ENCODE measurements at places on chromosomes 6 and 20. TPM values are rescaled to one million over a fixed set of nuclear protein-coding genes. Genes with fewer than 3 reads are reported as not detected.

- DNase-seq: no peak
These were observed 4.9 kb downstream of the TRAF3IP2 start for GRCh38 chr6:111600588-111601445.

DNA sequence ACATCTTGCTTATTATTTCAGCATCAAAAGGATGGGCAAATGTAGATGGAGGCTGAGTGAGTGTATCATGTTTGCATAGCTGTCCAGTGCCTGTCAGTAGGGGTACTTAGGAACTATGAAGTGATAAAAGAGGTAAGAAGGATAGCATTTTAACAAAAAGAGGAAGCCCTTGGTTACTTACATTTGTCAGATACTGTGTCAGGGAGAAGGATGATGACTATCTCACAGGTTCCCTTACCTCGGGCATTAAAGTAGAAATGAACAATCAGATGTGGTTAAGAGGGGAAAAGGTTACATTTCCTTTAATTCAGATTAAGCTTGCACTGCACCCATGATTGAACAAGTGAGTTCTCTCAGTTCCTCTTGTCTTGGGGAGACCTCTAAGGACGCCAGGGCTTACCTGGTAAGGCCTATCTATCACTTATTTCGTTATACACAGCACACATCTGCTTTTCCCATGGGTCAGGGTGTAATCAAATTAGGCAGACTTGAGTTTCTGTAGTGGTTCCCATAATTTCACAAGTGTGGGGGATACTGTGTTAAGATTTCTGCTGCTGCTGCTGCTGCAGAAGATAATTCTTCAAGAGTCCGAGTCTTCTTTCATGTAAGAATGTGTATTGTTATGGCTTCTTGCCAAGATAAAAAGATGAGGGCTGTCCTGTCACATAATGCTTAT, 4.5 kb downstream of the FOXO3 start:
- no peak for DNase-seq

- DNase-seq: no peak
These were observed 145.8 kb downstream of the COL9A1 start for GRCh38 chr6:70157086-70157485.

POLR1C gene
- 43.6 TPM for polyA plus RNA-seq

NFS1 gene
- polyA plus RNA-seq: 29.2 TPM

- no peak for DNase-seq
These were observed 178.4 kb downstream of the MRPL14 start for GRCh38 chr6:43948527-43949485.

DNA sequence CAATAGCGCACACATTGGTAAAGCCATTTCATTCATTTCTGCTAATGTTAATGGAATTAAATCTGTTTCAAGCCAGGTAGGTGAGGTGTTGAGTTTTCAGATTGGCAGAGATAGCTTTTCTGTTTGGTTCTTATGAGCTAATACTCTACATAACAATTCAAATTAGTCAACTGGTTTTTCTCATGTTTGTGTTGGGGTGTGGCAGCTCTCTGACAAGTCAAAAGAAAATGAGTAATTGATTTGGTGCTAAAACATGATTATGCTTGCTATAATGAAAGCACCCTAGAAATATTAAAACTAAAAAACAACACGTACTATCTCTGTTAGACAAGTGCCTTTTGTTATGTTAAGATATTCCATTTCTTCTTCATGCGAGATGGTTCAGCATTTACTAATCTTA, 13.6 kb downstream of the PPP1R14C start:
- DNase-seq: no peak

- no peak for DNase-seq
These were observed 137.5 kb upstream of the SLC24A3 start for GRCh38 chr20:19074828-19075516.

- no peak for DNase-seq
These were observed 474.6 kb downstream of the CBLN4 start for GRCh38 chr20:55530763-55531162.

- no peak for DNase-seq
These were observed 470.6 kb upstream of the ARID1B start for GRCh38 chr6:156306531-156306930.

- DNase-seq: no peak
These were observed 5.7 kb downstream of the HCK start for GRCh38 chr20:32057656-32058184.

GRCh38 chr6:17149571-17149970, 47.7 kb downstream of the STMND1 start:
- no peak for DNase-seq

NOP56 gene
- 272 TPM for polyA plus RNA-seq

DNA sequence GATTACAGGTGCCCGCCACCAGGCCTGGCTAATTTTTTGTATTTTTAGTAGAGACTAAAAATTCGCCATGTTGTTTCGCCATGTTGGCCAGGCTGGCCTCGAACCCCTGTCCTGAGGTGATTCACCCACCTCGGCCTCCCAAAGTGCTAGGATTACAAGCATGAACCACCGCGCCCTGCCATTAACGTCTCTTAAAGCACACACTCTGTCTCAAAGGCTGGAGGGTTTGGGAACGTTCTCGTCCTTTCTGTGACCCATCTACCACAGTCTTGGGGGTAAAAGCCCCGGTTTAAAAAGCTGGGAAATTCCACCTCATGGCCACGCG, 57.8 kb upstream of the ARID1B start:
- no peak for DNase-seq

MGME1 gene
- polyA plus RNA-seq: 47.5 TPM

DNA sequence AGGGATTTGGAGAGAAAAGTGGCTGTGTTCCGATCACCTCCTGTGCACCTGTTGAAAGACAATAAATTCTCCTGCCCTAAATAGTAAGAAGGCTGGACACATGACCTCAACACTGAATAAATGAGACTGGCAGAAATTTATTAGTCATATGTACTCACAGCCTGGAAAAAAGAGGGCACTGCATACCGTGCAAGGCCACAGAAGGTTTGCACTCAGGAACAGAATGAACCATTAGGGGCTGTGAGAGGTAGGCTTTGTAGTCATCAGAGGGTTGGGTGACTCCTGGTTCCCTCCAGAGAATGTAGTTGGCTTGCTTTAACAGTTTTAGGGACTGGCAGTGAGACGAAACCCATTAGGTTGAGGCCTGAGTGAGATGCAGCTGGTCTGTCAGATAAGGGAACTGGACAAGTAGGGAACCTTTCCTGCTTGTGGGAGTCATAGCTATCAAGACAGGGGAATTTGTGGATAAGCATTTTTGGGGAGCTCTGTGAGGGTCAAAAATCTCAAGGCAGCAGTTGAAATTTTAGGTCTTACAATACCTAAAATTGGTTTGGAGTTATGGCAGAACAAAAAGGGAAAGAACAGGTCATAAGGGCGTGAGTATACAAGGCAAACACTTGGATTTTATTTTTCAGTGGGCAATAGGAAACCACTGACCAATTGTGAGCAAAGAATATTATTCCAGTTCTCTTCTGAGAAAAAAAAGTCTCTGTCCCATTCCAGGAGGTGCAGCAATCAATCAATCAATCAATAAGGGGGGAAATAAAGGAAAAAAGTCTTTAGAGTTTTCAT, 67.9 kb upstream of the BTN3A2 start:
- no peak for DNase-seq

DNA sequence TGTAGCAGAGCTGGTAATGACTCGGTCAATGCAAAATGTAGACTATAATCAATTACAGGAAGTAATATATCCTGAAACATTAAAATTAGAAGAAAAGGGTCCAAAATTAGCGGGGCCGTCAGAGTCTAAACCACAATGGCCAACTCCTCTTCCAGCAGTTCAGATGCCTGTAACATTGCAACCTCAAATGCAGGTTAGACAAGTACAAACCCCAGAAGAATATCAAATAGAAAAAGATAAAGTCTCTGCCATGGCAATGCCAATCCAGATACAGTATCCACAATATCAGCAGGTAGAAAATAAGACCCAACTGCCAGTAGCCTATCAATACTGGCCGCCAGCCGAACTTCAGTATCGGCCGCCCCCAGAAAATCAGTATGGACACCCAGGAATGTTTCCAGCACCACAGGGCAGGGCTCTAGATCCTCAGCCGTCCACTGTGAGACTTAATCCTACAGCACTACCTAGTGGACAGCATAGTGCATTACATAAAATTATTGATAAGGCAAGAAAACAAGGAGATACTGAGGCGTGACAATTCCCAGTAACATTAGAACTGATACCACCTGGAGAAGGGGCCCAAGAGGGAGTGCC, 158.4 kb downstream of the GPX5 start:
- no peak for DNase-seq

GRCh38 chr6:6812427-6812826, 223.9 kb downstream of the LY86 start:
- no peak for DNase-seq

- DNase-seq: no peak
These were observed 205.8 kb downstream of the TRDN start for GRCh38 chr6:123430970-123431369.

DNA sequence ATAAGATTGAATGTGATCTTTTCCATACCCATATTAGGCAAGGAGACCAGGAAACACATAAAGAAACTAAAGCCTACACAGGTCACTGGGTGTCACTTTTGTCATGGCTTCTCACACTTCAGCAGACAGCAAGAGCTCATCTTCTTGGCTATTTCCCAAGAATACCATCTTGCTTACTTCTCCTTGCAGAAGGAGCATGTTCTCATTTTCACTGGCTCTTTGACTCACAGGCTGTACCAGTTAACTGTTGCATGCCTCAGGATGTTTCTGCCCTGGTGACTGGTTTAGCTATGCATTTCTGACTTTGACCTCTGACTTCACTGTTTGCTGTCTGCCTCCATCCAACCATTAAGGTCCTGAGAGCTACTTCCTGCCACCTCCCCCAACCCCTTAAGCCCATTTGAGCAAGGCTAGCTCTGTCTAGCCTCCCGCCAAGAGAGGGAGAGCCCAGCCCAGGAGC, 40.3 kb upstream of the OGFRL1 start:
- DNase-seq: peak; percentile 64

TBC1D7 gene
- polyA plus RNA-seq: 40.4 TPM

HTR1E gene
- polyA plus RNA-seq: 0.89 TPM

DNA sequence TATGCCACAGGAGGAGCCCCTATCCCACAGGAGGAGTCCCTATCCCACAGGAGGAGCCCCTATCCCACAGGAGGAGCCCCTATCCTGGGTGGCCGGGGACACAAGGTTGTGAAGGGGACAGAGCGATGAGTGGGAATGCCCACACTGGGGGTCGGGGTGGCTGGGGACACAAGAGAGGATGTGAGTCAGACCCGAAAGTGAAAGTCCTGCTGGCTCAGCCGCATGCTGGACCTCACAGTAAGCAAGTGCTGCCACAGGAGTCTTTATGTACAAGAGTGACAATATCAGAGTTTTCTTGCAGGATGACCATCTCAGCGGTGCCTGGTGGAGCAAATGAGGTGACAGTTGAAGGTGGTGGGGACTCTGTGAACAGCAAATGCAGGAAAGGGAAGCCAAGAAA, 93.7 kb downstream of the PSMB1 start:
- DNase-seq: no peak

DNA sequence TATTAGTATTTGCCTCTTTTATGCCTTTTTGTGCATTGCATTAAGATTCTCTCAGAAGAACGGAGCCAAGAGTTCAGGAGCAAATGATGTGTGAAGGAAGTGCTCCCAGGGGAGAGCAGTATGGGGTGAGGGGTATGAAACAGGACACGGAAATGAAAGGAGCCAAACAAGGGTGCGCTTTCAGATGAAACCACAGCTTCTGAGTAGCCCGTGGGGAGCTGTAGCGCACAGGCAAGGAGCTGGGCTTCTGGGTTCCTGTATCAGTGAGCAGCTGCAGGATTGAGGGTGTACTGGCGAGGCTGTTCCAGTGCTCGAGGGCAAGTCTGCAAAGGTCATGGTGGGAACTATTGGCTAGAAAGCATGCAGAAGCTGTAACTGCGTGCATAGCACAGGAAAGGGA, 25.4 kb downstream of the ANKEF1 start:
- DNase-seq: no peak

- no peak for DNase-seq
These were observed 179.4 kb upstream of the OLIG3 start for GRCh38 chr6:137673603-137674002.

GRCh38 chr20:44587035-44587980, 4.9 kb downstream of the PKIG start:
- no peak for DNase-seq

MYCT1 gene
- 13.4 TPM for polyA plus RNA-seq
